Activated naive CD8-positive, alpha-beta T cell treated with anti-CD3 and anti-CD28 coated beads, Interleukin-2, amount 50 U/mL, for 24 hours (primary cell): ENCODE measurements at places on chromosomes 12 and 14.

- DNase-seq = no peak
Observed at GRCh38 chr12:41724216-41724615, 420.5 kb downstream of the GXYLT1 start.

DNA sequence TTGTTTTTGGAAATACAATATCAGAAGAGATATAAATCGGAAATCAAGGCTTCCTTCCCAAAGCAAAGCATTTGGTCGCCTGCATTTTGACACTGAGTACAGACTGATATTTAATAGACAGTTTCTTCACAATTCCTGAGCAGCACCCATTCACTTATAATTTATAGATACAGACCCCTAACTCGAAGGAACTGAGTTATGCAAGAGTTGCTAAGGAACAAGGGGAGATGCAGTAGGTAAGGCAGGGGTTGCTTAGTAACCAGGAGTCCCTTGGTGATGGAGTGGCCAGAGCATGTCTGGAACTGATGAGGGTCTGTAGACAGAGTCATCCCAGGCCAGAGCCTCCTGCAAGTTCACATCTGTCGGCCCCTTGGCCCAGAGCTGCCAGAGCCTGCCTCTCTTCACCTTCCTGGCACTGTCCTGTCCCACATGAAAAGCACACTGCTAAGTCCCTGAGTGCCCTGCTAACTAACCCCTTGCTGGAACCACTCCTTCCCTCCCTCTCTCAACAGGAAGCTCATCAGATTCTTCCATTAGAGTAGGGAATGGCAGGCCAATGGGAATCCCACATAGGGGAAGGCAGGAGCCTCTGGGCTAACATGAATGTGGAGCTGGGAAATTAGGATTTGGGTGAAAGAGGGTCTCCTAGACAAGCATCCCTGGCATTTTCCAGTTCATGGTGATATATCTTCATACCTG, 3.6 kb upstream of the DHRS2 start:
- no peak for DNase-seq

DNA sequence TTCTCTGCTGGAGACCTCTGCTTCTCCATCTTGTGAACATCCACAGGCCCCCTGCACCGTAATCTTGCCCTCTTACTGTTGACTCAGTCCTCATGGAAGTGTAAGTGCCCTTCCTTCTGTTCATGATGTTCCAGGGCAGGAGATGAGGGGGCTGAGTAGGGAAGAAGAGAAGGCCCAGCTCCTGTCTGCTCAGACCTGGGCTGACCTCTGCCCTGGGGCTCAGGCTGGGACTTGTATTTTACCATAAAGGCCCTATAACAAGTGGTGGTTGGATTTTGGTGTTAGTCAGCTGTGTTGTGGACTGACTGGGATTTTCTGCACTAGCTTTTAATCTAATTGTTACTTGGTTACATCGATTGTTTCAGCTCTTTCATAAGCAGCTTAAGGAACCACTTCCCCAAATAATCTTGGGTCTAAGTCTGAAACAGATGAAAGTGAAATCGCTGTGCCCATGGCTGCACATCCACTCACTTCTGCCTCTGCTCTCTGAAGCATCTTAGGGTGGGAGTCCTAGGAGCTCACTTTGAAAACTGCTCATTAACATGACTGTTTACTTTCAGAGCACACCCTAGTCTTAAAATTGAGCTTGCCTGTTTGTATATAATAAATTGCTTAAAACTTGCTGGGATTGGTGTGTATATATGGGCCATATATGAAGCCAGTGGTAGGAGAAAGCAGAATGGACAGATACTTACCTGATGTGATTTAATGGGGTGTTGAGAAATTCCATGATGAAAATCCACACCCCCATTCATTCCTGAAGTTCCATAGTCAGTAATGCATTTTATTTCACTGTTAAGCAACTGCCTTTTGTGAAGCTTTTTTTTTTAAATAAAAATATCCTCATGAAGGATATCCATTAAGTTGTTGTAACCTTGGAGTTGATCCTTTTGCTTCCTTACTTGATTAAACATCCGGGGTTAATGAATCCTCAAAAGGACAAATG, 17.7 kb downstream of the C12orf71 start:
- DNase-seq = no peak

- DNase-seq = no peak
Observed at GRCh38 chr12:2163177-2163941, 110.6 kb downstream of the CACNA1C start.

DNA sequence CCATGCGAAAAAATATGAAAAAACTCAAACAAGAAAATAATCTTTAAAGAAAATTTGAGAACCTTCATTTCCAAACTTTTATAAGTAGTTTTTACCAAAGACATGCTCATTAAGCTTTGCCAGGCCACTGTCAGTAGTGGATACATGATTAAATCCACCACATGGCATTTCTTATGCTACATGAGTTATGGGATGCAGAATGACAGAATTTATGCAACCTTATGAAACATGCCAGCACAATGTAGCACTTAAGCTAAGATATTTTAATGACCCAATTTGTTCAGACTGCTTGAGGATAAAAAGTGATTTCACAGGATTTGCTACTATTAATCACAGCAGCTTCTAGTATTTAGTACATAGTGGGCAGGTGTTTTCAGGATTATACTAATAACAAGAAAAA, 123.3 kb downstream of the ATP23 start:
- no peak for DNase-seq

DNA sequence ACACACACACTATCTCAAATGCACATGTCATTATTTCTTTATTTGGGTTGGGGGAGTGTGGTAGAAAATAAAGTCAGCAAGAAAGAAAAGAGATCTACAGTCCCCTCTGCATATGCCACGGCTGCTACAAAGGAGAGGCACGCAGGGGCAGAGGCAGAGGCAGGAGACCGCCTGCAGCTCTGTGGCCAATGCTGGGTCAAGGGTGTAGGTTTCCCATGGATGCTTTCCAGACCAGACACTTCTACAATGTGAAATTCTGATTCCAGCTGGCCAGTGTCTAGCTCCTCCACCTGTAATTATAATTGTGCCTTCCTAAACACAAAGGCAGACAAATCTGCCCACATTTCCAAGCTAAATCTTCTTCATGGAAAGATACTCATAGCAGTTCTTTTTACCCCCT, 19.2 kb downstream of the VPS37B start:
- DNase-seq = no peak

GRCh38 chr12:111093428-111094142, 173.2 kb upstream of the MYL2 start:
- peak; percentile 20 for DNase-seq
